ENCODE measurements at places on chromosomes 4 and X.

DNA sequence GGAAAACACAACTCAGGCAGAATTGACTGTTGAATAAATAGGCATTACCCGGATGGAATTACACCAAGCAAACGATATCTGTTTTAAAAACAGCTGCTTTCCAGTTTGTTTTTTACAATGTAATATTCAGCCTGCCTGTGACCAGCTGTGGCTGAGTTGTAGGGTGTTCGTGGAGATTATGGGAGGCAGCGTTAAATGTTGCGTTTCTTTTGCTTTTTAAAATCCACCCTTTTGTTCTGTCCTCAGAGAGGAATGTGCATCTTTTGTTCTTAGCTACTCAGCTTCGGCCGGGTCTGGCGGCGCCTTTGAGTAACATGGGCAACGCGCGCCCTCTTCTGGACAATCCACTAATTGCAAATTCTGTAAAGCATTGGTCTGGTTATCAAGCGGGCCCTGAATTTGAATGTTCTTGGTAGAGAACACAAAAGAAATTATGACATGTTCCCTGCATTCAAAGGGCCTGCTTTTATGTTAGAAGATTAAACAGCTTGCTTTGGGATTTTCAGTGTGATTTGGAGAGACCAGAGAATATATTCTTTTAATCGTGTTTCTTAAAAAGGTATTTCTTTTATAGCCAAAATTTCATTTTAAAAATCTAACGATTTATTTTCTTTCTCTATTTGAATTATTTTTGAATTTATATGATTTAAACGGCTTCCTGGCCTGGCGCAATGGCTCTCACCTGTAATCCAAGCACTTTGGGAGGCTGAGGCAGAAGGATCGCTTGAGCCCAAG, 76.3 kb upstream of the TRIM2 start:
- DNase-seq, result peak; percentile 85

- no peak for DNase-seq
Measured at GRCh38 chr4:76993787-76994641, 44.5 kb downstream of the SEPTIN11 start.

DNA sequence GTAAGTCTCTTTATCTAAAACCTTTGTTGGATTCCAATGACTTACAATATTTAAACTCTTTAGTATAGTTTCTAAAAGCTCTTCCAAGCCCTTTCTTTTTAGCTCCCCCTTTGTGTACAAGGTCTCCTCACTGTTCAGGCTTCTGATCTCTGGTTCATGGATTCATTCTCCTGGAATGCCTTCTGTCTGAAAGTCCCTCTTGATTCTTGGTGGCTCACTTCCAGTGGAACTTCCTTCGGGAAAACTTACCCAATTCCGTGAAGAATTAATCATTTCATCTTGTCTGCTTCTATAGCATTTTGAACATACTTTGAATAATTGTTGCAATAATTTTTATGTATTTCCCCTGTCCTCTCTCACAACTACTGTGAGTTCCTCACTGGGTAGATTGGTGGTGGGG, 3.6 kb downstream of the ARHGAP24 start:
- DNase-seq, result no peak

DNA sequence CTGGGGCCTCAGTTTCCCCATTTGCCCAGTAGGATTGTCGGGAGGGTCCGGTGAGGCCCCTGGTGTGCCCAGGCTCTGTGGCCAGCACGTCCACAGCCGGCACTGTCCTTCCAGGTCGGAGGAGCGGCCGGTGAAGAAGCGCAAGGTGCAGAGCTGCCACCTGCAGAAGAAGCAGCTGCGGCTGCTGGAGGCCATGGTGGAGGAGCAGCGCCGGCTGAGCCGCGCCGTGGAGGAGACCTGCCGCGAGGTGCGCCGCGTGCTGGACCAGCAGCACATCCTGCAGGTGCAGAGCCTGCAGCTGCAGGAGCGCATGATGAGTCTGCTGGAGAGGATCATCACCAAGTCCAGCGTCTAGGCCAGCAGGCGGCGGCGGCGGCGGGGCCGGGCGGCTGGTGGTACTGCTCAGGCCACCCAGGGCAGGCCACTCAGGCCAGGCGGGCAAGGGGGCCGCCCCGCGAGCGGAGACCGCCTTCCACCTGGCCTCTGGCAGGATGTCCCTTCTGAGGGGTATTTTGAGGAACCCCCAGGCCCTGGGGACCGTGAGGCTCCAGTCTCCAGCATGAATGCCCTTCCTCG, 6.7 kb downstream of the MSANTD1 start:
- DNase-seq, result no peak

- DNase-seq, result no peak
Measured at GRCh38 chr4:151144329-151145072, 45.1 kb downstream of the RPS3A start.

DNA sequence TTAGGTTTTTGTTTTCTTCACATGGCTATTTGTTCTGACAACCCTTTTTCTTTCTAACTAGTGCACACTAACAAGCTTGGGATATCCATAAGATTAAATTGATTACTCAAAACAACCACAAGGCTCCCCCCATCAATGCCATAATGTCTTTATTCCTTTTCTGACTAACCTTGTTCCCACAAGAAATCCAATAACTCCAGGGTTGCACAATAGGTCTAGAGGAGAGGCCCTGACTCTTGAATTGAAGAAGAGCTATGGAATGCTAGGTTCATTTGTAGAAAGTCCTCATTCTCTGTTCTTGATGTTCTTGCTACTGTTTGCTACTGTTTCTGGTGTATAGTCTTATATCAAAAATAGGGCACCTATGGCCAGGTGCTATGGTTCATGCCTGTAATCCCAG, 71.0 kb downstream of the PRRG1 start:
- no peak for DNase-seq

- no peak for DNase-seq
Measured at GRCh38 chr4:92265021-92265420, 38.7 kb upstream of the GRID2 start.

GRCh38 chr4:144547678-144548298, 98.2 kb upstream of the HHIP start:
- no peak for DNase-seq

GRCh38 chr4:33386764-33387163, 2666.6 kb downstream of the PCDH7 start:
- DNase-seq, result no peak

- peak; percentile 4 for DNase-seq
Measured at GRCh38 chrX:32408389-32408788, 803.0 kb downstream of the DMD start.

GRCh38 chrX:134846042-134846441, 144.7 kb upstream of the SMIM10 start:
- no peak for DNase-seq
